H54 (cell line): ENCODE measurements at places on chromosomes 2 and 18.

- DNase-seq = no peak
These were observed 114.7 kb upstream of the THOC1 start for GRCh38 chr18:382423-382984.

GRCh38 chr2:146952696-146953095, 892.1 kb upstream of the ACVR2A start:
- DNase-seq = no peak

GRCh38 chr2:203936535-203936934, at the start of gene ICOS:
ICOS (plus strand) TSS chr2:203936763; CDS start chr2:203936815, 52 bp downstream.
- no peak for DNase-seq

- DNase-seq = no peak
These were observed 43.7 kb downstream of the RHOB start for GRCh38 chr2:20490300-20491181.

GRCh38 chr18:35693829-35694228, 112.3 kb downstream of the GALNT1 start:
- DNase-seq = no peak

- DNase-seq = no peak
These were observed 76.5 kb downstream of the HNRNPLL start for GRCh38 chr2:38526195-38526594.

GRCh38 chr2:47810850-47811249, 27.9 kb downstream of the MSH6 start:
- no peak for DNase-seq

DNA sequence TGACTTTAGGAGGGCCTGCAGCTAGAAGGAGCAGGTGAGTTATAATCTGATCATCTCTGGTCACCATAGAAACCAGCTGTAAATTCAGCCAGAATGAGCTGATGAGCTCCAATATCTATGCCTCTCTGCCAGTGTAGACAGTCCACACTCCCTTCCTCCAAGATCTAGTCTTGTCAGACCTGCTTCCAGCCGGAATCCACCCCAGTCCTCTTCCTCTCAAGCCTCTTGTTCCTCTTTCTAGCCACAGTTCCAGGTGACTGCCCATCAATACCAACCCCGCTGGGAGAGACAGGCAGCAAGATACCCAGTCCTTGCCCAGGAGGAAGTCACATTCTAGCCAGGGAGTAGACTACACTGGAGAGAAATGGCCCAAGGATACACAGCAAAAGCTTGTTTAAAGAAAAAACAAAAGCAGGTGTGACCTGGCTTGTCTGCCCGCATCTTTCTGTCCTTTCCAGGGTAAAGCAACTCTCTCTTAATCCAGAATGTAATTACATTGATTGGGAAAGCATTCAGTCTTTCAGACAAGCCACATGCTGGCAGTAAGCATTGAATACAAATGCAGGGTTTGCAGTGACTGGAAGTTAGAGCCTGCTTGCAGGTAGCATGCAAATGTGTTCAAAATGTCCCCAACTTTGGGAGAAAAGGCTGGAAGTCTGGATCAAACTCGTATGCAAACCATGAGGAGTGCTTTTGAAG, 9.0 kb upstream of the SLC35F6 start:
- DNase-seq = no peak

- DNase-seq = no peak
These were observed 5.6 kb downstream of the QPCT start for GRCh38 chr2:37350034-37350433.

- DNase-seq = no peak
These were observed 315.9 kb upstream of the ZEB2 start for GRCh38 chr2:144835634-144836350.

GRCh38 chr18:12837747-12838146, 46.3 kb downstream of the PTPN2 start:
- DNase-seq = no peak

DNA sequence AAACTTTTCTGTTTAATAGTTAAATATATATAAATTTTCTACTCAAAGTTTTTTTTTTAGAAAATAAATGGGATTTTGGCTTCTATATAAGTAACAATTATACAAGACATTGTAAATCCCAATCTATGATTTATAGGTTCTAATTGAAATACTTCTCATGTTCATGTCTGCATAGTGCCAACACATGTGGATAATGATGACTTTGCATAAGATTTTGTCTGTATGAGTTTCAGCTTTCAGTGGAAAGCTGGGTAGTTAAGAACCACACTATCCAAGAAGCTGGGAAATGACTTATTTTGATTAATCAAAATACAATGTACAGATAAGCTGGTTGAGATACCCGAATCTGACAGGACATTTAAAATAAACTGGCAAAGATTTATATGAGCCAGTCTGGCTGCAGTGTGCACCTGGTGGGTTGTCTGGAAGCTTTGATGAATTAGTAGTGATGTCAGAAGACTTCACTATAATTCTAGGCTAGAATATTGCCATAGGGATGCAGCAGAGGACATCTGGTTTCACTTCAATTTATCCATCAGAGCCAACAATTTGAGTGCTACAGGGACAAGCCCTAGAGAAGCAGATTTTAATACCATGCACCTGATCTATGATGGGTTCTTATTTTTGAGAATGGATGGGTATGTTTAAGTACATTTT, 45.4 kb downstream of the EML6 start:
- no peak for DNase-seq

GRCh38 chr18:54672846-54673475, 81.9 kb downstream of the DYNAP start:
- DNase-seq = no peak

GRCh38 chr2:102999958-103000357, 238.1 kb downstream of the TMEM182 start:
- DNase-seq = no peak

GRCh38 chr18:33330711-33331110, 109.8 kb downstream of the CCDC178 start:
- DNase-seq = no peak

- no peak for DNase-seq
These were observed 37.8 kb downstream of the COMMD1 start for GRCh38 chr2:61943251-61943650.

GRCh38 chr18:32698153-32698552, 74.7 kb downstream of the KLHL14 start:
- DNase-seq = no peak

- DNase-seq = no peak
These were observed 154.0 kb downstream of the TRIB2 start for GRCh38 chr2:12870692-12871091.

DNA sequence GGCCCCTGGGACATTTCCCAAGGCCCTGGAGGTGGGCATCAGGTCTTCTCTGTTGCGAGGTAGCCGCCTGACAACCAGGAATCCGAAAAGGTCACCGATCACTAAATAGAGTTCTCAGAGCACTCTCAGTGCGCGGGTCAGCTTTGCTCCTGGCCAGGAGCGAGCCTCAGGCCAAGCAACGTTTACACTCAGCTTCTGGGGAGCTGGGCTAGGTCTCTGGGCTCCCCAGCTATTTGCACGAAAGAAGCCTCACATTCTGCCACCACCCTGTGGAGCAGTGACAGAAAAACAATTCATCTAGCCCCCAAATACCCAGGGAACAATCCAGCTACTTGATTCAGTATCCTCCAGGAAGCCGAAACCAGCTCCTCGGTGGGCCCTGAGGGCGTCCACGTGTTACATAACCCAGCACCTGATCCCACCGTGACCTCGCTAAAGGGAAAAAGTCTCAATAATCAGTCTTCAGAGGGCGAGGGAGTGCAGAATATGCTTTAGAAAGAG, 3.3 kb downstream of the SH3BP4 start:
- DNase-seq = no peak

DNA sequence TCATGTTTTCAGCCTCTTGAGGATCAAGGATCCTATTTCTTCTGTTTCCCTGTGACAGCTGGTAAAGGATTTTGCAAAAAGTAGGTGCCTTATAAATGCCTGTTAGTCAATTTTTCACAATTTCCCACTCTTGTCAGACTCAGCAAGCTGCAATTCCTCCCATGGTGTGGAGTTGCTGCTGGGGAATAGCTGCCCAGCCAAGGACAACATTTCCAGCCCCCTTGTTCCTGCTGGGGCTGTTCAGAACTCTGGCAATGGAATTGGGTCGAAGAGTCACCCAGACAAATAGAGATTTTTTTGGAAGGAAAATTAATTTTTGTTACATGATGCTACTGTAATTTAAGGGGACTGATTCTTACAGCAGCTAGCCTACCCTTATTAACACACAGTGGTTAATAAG, 43.7 kb downstream of the FSHR start:
- no peak for DNase-seq

DNA sequence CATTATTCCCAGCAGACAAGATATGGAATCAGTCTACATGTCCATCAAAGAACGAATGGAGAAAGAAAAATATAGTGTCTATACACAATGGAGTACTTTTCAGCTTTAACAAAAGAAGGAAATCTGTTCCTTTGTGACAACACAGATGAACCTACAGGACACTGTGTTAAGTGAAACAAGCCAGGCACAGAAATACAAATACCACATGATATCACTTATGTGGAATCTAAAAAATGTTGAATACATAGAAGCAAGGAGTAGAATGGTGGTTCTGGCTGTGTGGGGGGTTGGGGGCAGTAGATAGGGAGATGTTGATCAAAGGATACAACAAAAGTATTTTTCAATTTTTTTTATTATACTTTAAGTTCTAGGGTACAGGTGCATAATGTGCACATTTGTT, 347.7 kb upstream of the MAP2 start:
- DNase-seq = no peak

DNA sequence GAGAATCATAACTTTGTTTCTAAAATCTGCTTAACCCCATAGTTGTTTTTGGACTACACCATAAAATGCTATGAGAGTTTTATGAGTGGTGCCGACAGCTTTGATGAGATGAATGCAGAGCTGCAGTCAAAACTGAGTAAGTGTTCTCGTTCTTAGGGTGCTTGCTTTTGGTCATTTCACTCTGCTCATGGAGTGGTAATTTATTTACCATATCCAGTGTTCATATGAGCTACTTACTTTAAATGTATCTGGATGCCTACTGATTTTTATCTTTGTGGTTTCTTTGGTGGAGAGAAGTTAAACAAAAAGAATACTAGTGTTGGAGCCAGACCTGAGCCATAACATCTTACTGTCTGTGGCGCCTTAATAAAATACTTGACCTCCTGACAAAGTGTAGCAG, 16.4 kb downstream of the NDC80 start:
- no peak for DNase-seq

DNA sequence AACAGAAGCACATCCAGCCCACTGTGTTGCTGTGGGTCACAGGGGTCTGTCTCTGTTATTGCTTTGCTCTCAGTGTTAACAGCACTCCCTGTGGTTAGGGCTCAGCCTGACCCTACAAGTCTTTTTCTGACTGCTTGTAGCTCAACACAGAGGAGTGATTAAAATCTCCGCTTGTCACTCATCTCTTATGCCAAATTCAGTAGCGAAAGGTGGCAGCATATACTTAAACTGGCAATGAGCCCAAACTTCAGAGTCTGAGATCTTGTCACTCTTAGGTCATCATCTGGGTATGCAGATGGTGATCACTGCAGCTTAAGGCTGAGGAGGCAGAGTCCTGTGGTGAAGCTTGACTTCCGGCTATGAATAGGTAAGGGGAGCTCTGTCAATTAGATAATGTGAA, 63.3 kb upstream of the CSRNP3 start:
- no peak for DNase-seq

GRCh38 chr18:46622999-46623398, 34.0 kb downstream of the LOXHD1 start:
- DNase-seq = no peak

- DNase-seq = no peak
These were observed 4.6 kb upstream of the DNAJC5G start for GRCh38 chr2:27270670-27271069.

DNA sequence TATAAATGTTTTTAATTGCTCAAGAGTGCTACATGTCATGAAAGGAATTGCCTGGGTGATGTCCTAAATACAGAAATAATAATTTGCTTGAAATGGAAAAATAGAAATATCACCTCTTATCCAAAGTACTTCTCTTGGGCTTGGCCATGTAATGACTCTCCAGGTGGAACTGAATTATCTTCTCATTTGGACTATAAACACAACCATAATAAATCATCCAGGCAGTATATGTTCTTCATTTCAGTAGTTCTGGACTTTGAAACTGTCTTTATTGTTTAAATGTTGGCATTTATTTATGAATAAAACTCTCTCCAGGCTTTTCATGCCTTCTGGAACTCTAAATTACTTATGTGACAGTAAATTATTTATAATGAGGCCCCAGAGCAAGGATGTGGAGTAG, 40.5 kb downstream of the OXER1 start:
- no peak for DNase-seq

DNA sequence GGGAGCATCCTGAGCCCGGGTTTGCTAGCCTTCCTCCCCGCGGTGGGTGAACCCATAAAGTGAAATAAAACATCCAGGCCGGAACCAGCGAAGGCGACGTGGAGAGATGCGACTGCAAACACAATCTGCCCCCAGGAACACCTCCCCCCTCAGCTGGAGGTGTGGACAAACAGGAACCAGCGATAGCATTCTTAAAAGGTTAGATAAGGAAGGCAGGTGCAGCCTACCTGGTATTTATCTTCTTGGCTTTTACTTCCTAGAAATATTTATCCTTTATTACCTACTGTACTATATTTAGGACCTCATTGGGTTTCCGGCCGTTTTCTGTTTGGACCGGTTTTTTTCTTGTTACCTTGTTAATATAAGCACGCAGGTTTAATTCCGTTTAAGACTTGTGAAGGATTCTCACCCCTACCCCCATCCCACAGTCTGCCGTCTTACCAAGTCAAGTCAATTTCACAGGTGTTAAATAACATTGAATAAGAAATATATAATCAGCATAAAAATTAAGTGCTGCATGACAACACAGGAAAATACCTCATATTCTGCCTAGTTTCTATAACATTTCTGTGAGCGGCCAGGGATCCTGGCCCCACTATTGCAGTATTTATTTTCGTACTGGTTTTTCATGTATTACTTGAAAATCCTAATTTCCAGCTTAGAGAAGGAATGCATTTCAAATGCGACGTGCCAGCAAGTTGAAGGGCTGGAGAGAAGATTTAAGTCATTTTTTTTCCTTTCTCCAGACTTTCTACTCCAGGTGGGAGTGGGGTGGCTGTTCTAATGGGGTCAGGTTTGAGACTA, 224.0 kb upstream of the ID2 start:
- DNase-seq = no peak

- DNase-seq = no peak
These were observed 27.9 kb downstream of the ME2 start for GRCh38 chr18:50906843-50907242.

GRCh38 chr2:71806432-71806831, 341.2 kb downstream of the CYP26B1 start:
- no peak for DNase-seq

DNA sequence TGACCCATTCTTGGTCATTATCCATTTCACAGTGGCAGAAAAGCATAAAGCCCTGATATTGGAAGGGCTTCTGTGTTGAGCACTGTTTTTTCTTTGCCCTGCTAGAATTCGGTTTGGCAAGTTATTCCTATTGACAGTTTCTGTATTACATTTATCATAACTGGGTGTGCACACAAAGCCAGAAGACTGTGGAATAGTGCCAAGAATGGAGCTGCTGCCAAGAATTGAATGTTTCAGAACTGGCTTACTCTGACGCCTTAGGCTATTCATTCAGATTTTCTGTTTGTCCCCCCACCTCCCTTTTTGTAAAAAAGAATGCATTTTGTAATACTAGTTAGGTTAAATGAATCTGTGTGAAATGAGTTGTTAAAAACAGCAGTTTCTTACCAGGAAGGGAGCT, 12.7 kb downstream of the KDM3A start:
- DNase-seq = no peak

GRCh38 chr2:165067643-165068486, 112.5 kb upstream of the SLC38A11 start:
- peak; percentile 8 for DNase-seq
